ENCODE measurements at places on chromosomes 2 and 18.
A peak's percentile ranks its signal among the peaks of the same experiment; 100 is the strongest.

GRCh38 chr2:8380566-8380965 lies 301.3 kb upstream of the ID2 start:
- DNase-seq, result no peak

GRCh38 chr2:27489498-27490397 lies at the start of gene IFT172:
TSS of gene IFT172 (minus strand) at chr2:27489743. CDS start at chr2:27489653, 90 bp downstream.
- DNase-seq, result peak; percentile 99

GRCh38 chr2:16067037-16067406 lies 126.7 kb downstream of the MYCN start:
- DNase-seq, result no peak

DNA sequence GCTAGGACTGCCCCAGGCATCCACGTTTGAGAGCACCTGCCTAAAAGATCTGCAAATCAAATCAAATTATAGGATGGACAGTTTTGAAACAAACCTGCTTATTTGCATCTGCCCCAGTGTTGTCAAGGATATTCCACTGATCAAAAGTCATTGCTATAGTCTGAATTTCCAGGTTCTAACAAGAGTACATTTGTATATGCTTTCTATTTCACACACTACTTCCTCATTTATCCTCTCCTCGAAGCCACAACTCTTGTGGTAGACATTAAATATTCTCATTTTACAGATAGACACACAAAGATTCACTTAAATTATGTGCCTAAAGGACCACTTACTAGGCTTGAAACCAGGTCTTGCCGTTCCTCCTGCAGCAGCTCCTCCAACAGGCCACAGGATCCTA lies 11.9 kb upstream of the TET3 start:
- no peak for DNase-seq

DNA sequence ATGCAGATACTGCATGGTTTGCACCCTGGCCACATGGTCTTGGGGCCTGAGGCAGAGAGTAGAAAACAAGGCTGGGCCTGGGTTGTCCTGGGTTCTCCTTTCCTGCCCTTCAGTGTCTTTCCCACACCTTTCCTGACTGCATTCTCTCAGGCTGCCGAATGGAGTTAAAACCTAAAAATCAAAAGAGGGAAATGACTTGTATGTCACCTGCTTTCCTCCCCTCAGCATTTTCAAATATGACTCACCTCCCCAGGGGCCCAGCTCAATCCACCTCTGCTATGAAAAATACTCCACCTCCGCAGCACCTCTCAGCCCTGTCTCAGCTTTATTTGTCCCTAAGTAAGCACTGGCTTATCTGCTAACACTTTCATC lies 457.8 kb upstream of the MEX3C start:
- no peak for DNase-seq

DNA sequence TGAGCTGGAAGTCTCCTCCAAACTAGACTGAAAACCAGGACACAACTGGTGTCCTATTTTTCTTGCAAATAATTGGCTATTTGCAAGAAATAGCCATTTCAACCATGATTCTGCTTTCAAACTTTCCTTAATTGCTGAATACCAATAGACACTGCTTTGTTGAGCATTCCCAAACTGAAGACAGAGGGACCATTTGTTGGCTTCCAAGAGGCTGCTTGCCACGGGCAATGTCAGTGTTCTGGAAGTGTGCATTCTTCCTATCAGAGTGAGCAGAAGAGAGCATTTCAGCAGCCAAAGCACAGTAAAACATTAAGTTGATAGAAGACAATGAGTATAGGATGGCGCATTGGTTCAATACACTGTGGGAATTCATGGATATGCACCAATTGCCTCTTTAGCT lies 360.5 kb upstream of the RGPD4 start:
- DNase-seq, result no peak

GRCh38 chr2:84115173-84115857 lies 343.8 kb downstream of the SUCLG1 start:
- DNase-seq, result no peak

GRCh38 chr2:39593439-39594393 lies 72.0 kb upstream of the TMEM178A start:
- no peak for DNase-seq

GRCh38 chr2:172011812-172012575 lies 12.2 kb downstream of the METAP1D start:
- DNase-seq, result no peak

DNA sequence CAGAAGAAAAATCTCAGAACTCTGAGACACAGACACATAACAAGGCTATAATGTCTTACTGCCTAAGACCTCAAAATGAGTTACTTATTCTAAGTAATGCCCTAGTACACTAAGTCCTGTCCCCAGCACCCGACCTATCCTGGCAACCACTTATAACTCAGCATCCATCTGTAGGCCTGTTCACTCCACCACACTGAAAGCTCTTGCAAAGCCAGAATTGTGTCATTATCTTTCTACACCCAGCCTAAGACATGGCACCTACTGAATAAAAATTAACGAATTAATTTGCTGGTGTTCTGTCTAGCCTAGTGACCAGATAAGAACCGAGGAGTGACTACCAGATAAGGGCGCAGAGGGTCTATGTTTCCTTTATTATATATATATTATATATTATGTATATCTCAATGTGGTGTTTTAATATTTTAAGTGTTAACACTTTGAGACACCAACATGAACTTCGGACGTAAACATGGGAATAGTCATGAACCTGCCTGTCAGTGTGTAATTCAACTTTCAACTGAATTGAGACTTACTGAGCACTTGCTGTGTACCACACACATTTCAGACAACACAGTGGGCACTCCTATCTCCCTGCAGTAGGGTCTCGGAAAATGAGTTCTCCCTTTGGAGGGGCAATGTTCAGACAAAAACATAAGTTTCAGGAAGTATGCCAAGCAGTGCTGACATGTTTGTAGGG lies 27.7 kb downstream of the TMEM131 start:
- DNase-seq, result no peak

DNA sequence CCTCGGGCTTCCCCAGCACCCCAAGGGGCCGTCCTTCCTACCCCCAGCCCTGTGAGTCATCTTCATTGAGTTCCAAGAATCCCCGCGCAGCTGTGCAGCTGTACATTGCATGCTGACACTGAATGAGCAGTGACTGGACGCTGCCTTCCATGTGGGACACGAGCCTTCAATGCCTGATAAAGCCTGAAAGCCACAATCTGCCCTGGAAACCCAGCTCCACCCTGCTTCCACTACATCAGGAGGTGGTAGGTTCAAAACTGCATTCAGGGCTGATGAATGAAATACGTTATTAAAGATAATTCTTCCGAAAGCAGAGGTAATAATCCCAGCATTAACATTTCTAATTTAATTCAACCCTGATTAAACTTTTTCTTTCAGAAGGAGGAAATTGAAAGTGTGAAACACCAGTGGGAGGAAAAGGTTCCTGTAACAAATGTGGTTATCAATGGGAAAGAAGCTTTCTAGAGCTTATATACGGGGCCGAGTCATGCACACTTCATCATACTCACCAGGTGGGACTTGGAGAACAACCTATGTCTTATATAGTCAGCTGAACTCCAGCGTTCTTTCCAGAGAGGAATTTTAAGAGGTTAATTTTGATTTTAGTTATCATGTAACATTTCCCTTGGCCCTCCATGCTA lies 360.1 kb downstream of the LPIN1 start:
- DNase-seq, result peak; percentile 64

DNA sequence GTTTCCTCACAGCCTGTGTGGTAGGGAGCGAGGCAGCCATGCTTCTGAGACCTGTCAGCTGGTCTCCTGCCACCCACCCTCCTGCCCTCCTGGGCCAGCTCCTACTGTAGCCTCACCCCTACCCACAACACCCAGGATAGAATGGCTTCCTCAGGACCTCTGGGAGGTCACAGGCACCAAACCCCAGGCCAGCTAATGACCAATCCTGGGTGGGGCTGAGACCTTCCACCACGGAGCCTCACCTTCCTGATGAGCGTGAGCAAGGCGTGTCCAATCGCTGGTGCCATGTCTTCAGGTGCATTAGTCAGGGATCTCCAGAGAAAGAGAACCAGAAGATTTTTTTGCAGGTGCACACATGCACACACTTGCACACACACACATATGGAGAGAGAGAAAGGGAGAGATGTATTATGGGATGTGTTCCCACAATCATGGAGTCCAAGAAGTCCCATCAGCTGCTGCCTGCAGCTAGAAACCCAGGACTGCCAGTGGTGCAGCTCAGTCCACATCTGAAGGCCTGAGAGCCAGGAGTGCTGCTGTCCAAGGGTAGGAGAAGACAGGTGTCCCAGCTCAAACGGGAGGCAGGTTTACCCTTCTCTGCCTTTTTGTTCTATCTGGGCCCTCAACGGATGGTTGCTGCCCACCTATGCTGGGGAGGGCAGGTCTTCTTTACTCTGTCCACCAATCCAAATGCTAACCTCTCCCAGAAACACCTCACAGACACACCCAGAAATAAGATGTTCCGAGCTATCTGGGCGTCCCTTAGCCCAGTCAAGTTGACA lies 70.4 kb upstream of the HDAC4 start:
- DNase-seq, result no peak

DNA sequence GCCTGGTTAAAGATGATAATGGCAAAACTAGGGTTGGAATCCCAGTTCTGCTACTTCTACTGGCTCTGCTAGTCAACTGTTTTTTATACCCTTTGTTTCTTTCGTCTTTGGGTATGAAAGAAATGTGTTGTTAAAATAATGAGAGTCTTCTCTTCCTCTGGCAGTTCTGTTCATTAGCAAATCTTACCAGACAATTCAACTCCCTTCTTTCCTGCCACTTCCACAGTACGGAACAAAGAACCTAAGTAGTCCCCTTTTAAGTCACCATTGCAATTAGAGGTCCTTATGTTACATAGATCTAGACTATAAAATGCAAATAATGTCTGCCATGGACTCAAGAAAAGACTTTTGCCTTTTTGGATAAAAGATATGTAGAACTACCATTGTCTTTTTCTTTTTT lies 134.1 kb downstream of the RND3 start:
- no peak for DNase-seq

GRCh38 chr2:176172007-176172894 lies 15.1 kb downstream of the HOXD3 start:
- DNase-seq, result no peak

DNA sequence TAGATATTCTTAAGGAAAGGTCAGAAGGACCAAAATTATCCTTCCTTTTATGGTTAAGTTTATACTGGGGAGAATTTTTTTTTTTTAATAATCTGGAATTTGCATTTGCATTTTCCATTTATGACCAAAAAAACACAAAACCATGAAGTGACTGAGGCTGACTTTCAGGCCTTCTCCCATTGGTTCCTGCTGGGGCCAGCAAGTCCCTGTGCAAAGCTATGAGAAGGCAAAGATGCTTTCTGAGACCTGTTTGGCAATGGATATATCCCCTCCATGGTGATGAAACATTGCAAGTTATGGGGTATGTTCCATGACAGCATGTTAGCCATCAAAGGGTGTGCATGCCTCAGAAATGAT lies 60.8 kb downstream of the KIAA2012 start:
- DNase-seq, result no peak

DNA sequence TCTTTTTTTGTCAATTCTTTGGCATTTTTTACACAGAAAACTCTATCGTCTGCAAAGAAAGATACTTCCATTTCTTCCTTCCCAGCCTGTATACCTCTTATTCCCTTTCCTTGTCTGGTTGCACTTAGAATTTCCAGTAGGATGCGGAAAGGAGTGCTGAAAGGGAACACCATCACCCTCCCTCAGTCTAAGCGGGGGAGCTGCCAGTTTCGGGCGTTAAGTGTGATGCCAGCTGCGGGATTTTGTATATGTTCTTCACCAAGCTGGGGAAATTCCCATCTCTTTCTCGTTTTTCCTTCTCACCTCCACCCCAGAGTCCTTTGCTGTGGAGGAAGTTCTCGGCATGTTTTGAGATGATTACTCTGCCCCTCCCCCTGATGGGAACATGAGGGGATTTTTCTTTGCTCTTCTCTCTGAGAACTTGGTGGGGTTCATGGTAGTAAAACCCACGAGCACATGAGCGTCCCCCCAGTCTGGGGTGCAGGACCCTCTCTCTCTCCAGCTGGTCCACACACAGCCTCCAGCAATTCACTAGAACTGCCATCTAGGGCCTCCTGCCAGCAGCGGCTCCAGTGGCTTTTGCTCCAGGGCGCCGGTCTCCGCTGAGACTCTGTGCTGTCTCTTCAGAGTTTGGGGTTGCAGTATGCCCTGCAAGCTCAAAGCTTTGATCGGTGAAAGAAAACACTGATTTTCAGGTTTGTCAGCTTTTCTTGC lies 15.5 kb downstream of the AQP12A start:
- DNase-seq, result no peak

- no peak for DNase-seq
Measured at GRCh38 chr2:3806730-3807129, 103.4 kb downstream of the DCDC2C start.

DNA sequence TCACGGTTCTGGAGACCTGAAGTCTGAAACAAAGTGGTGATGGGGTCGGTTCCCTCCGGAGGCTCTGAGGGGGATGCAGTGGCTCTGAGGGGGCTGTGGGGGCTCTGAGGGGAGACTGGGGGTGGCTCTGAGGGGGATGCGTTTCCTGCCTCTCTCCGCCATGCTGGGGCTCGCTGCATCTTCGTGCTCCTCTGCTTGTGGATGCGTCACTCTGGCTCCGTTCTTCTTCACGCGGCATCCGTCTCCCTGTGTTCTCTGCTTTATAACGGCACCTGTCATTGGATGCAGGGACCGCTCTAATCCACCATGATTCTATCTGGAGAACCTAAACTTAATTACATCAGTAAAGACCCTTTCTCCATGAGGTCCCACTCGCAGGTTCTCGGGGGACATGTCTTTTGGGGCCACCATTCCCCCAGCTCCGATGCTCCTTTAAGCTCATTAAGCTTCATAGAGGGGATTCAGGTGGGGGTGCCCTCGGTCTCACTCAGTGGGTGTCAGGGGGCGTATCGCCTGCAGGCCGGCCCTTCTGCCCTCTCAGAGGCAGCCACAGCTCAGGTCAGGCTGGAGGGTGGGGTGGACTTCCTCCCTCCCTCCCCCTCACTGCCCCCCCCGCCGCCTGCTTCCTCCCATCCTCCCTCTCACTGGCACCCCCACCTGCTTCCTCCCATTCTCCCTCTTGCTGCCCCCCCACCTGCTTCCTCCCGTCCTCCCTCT lies 18.4 kb downstream of the RTP5 start:
- DNase-seq, result no peak

GRCh38 chr2:37573451-37574388 lies 97.7 kb downstream of the CDC42EP3 start:
- DNase-seq, result no peak

DNA sequence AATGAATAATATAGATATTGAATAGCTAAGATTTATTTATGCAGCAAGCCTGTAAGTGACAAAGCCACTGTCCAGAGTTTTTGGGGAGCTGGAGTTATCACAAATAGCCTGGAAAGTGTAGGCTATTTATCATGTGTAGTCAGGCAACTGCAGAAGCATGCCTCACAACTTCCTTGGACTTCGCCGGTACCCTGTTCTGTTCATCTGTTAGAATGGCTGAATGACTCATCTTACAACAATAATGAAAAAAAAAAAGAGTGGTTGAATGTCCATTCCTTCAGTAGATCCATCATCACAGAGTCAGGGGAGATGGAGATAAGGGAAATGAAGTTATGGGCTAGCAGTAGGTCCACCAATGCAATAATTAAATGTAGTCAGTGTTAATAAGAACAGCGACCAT lies 24.0 kb upstream of the ATP5MC3 start:
- no peak for DNase-seq

Measured in stimulated activated CD4-positive, alpha-beta T cell treated with anti-CD3 and anti-CD28 coated beads, Interleukin-1b, Interleukin-23, amount 100 ng/mL, for 48 hours (primary cell).